Activated CD8-positive, alpha-beta memory T cell treated with anti-CD3 and anti-CD28 coated beads, Interleukin-2, amount 50 U/mL, for 48 hours (primary cell): ENCODE measurements at places on chromosomes 4 and X.

DNA sequence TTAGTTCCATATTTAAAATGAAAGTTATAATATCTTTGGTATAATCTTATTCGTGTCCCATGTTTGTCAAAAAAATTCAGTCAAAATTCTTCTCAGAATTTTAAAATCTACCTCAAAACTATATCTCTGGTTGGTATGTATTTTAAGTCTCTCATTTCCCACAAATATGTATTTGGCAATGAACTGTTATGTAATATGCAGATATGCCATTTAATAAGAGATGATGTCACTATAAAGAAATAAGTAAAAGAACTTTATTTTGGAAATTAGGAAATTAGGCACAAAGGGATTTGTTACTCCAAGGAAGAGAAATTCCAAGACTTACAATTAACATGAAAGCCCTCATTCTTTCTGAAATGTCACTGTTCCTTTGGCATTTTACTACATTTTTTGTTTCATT lies 15.3 kb downstream of the SNCA start:
- DNase-seq, result no peak

- DNase-seq, result no peak
These were observed 1383.3 kb downstream of the FAM133A start for GRCh38 chrX:95057341-95057740.

- no peak for DNase-seq
These were observed 40.4 kb downstream of the UNC5C start for GRCh38 chr4:95508421-95508820.

- no peak for DNase-seq
These were observed 200.6 kb upstream of the LDB2 start for GRCh38 chr4:17098996-17099395.
